ENCODE measurements at places on chromosomes 5 and 9.

GRCh38 chr5:111069839-111070238, 1.7 kb upstream of the TSLP start:
- DNase-seq = no peak

GRCh38 chr5:6611334-6612256, 21.2 kb downstream of the NSUN2 start:
- DNase-seq = no peak

GRCh38 chr5:102866237-102866600, 111.1 kb downstream of the PAM start:
- DNase-seq = no peak

- no peak for DNase-seq
These were observed 10.9 kb upstream of the SHROOM1 start for GRCh38 chr5:132841305-132841704.

- no peak for DNase-seq
These were observed 174.2 kb downstream of the DCP2 start for GRCh38 chr5:113150821-113151220.

DNA sequence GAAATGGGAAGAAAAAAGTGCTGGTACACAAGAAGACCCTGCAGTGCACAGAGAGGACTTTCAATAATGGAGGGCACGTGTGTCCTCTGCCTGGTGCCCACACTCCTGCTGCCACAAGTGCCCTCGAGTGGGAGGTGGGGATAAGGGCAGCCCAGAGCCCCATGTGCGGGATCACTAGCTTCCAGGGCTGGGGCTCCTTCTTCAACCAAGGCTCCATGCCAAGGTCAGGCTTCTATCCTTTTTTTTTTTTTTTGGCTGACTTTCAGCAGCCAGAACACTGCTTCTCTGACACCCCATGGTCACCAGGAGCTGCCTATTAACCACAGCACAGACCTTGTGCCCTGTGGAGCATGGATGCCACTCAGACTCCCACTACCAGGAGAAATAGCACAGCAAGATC, 7.5 kb downstream of the ACSL6 start:
- DNase-seq = no peak

DNA sequence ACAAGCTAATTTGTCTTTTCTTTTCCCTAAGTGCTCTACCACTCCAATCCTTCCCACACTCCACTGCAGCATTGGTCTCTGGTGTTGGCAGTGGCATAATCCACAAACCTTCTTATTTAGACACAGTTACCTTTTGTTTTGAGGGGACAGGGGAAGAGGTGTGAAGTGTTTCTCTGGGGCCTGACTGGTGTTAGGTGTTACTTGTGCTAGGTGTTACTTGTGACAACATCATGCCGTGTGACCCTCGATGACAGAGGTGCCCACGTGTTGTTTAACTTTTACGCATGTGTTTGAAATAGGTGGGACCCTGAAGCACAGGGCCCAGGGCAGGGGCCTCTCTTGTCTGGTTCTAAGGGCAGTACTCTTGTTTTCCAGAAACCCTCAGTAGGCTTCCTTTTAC, 70.5 kb upstream of the SPRY4 start:
- no peak for DNase-seq

GRCh38 chr9:136745389-136746154, 2.8 kb downstream of the LCN6 start:
- no peak for DNase-seq

DNA sequence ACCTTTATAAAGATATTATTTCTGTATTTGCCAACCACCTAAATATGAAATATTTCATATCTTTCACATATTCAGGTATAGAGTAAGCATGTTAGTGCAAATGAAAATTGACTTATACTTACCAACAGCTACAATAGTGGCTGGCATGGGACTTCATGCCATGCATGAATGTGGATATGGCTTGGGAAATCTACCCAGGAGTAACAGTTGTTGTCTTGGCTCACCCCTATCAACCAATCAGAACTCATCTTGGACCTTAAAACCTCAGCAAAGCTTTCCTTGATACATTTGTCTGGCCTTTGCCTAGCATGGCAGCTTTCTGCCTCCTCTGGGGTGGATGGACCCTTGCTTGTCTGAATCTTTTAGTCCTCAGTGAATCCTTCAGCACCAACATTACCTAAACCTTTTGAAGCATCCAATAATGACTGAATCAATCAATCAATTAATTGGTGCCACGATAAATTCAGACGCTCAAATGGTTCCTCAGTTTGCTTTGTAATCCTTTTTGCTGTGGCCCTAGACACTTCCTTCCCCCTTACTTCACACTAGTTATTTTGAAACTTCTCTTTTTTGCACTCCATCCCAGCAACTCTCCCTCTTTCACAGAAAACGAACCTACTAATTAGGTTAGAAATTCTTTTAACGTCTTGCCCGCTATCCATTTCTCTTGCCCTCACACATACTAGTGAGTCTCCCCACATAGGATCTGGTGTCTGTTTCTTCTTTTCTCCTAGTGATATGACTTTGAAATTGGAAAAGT, 132.3 kb upstream of the ZNF608 start:
- DNase-seq = no peak

DNA sequence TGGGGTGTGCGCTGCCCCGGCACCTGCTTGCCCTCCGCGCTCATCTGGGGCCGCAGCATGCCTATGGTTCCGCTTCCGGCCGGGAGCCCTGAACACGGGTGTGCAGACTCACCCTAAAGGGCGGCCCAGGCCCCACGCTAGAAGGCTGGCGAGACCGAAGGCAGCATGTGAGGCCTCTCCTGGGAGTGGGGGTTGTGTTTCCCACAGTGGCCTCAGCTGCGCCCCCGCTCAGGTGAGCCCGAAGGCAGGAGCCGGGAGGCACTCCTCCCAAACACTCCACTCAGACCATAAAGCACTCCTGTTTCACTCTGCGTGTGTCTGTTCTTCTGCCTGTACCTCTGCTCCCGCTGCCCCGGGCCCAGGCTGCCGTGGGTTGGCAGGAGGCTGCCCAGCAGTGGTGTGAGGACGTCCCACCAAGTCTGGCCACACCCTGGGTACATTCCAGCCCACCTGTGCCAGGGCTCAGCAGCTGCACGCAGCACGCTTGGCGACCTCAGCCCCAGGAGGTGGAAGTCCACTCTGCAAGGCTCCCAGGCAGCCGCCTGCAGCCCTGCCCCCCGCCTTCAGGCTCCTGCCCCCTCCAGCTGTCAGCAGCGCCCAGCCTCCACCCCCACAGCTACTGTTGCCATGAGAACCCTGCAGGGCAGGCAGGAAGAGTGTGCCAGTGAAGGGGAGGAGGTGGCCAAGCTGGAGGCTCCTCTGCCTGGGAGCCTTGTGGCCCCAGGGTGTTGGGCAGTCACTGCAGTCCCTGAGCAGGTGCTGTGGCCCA, 1.2 kb upstream of the AJM1 start:
- DNase-seq = no peak
